Heart right ventricle (tissue), 16 donors: ENCODE measurements at places on chromosomes 6 and 20. TPM values are rescaled to one million over a fixed set of nuclear protein-coding genes. Genes with fewer than 3 reads are reported as not detected.
A peak's percentile ranks its signal among the peaks of the same experiment; 100 is the strongest.

Gene PGC
- not detected for total RNA-seq

Gene SIRPA
- 22.3 TPM for total RNA-seq

Gene TRERF1
- total RNA-seq = 1.6 TPM

Gene VSTM2L
- total RNA-seq = 5.3 TPM

Gene CASS4
- 0.32 TPM for total RNA-seq

Gene NRSN2
- total RNA-seq = 31.5 TPM

Gene CLPSL2
- not detected for total RNA-seq

Gene MAP7
- 2.2 TPM for total RNA-seq

Gene TSPO2
- total RNA-seq = not detected

Gene BPIFB4
- total RNA-seq = not detected

Gene HLA-DRB1
- 112 TPM for total RNA-seq

Gene GPR6
- total RNA-seq = not detected

Gene LY6G6C
- total RNA-seq = not detected

Gene MSH5
- 4.3 TPM for total RNA-seq

DNA sequence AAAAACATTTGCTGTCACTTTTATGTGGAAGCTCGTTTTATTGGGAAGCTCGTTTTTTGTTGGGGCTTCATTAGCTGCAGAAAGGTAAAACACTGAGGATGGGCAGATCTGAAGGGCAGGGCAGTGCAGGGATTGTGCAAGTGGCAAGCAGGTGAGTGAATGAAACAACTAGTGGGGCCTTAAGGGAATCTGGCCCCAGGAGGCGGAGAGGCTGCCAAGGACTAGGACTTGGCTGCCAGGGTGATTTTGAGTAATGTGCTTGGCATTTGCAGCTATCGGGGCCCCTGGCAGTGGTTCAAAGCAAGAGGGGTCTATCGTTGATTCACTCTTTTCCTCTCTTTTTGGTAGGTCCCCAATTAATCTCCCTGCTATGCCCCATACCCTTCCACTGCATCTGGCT, 11.5 kb downstream of the IL22RA2 start:
- no peak for DNase-seq

DNA sequence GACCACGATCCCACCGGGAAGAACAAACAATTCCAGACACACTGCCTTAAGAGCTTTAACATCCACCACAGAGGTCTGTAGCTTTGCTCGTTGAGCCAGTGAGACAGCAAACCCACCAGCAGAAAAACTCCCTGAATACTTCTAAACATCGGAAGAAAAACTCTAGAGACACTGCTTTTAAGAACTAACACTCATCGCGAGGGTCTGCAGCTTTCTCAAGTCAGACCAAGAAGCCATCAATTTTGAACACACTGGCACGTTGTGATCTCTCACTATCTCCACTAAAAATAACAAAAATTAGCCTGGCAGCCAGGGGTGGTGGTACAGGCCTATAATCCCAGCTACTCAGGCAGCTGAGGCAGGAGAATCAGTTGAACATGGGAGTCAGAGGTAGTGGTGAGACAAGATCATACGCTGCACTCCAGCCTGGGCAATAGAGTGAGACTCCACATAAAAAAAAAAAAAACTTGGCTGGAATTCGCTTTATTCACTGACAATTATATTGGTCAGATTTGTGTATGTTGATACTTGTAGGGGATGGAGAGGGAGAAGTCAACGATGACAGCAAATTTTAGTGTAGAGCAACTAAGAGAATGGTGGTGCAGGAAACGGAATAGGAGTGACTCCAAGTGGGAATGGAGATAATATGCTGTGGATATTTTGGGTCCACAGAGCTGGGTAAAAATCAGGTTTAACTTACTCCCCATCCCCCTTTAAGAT, 860 bp upstream of the TMEM14C start:
- DNase-seq = no peak

GRCh38 chr6:120230008-120230407, 880.4 kb upstream of the MAN1A1 start:
- no peak for DNase-seq

DNA sequence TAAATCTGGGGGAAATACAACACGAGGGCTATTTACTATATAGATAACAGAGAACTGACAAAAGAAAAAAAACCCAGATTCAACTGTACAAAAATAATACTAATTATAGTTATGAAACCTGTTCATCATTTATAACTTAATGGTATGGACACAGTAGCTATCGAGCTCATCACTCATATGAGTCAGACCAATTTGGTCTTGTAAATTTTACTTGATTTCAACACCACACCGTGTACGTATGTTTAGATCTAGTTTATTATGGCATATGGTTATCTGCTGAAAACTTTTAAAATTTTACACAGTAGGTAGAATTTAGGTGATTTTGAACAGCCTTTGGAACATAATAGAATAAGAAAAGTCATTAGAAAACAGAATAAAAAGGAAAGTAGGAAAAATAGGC, 5.5 kb downstream of the MYLK4 start:
- DNase-seq = no peak

DNA sequence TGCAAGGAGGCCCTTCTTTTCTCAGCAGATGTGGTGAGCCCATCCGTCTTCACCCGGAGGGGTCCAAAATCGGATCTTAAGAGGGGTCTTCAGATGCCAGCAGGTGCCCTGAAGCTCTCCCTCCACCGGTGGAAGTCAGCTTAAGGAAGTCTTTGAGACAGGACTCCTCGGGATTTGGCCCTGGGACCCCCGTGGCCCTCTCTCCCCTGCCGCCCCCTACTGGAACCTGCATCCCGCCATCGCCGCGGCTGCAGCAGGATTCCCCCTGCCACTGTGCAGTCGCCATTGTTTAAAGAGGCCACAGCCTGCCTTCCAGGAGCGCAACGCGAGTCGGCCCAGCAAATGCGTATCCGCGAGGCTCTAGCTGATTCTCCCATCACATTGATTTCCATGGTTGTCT, 292.5 kb upstream of the ZNF337 start:
- no peak for DNase-seq

DNA sequence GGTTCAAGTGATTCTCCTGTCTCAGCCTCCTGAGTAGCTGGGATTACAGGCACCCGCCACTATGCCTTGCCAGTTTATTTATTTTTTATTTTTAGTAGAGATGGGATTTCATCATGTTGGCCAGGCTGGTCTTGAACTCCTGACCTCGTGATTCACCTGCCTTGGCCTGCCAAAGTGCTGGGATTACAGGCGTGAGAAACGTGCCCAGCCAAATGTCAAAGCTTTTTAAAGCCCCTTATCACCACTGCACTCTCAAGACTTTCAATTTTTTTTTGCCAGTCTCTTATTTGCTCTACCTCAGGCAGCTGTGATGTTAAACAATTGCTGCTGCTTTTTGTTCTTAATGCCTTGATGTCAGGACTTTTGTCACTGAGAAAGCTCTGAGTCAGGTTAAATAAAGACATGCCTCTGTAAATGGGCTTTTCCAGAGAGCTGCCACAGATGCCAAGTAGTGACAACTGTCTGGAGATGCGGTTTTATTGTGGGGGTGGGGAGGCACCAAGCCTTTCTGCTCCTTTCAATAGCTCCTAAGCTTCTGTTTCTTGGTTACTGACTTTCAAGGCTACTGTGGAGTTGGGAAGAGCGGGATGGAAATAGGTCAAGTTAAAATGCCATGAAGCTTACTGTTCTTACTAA, 29.2 kb downstream of the RSPH3 start:
- DNase-seq = no peak

- no peak for DNase-seq
Measured at GRCh38 chr6:41547799-41548097, 1.6 kb downstream of the FOXP4 start.

DNA sequence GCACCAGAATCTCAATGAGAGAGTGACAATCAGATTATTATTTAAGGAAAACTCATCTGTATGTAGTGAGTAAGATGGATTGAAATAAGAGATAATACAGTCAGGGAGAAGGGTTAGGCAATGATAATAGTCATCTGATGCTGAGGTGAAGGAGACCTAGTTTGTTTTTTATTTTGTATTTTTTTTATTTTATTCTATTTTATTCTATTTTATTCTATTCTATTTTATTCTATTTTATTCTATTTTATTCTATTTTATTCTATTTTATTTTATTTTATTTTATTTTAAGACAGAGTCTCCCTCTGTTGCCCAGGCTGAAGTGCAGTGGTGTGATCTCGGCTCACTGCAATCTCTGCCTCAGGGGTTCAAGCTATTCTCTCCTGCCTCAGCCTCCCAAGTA, 72.7 kb upstream of the RCAN2 start:
- no peak for DNase-seq

GRCh38 chr6:33620158-33620855, 815 bp upstream of the ITPR3 start:
- DNase-seq = peak; percentile 39

DNA sequence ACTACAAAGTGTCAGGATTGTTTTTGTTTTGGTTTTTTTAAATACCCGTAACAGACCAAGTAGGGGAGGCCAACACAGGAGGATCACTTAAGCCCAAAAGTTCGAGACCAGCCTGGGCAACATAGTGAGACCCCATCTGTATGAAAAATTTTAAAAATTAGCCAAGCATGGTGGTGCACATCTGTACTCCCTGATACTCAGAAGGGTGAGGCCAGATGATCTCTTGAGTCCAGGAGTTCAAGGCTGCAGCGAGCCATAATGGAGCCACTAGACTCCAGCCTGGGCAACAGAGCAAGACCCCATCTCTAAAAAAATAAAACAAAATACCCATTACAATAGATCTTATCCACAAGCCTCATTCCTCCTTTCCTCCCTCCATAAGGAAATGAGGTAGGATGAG, 28.7 kb upstream of the TM9SF4 start:
- DNase-seq = no peak

DNA sequence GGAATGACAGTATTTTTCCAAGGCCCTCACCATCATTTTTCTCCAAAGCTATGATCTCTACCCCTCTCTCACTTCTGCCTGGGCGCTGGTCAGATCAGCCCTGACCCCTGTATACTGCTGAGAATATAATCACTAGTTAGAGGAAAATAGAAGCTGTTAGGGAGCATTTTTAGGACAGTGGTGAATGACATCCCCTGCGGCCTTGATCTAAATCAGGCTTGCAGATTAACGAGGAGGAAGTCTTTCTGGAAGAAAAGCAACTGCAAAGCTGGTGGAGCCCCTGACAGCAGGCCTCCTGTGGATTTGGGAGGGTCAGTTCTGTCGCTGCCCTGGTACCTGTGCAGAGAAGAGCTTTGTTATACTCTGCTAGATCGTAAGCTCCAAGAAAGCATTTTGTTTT, 107.9 kb downstream of the RPP40 start:
- DNase-seq = no peak

DNA sequence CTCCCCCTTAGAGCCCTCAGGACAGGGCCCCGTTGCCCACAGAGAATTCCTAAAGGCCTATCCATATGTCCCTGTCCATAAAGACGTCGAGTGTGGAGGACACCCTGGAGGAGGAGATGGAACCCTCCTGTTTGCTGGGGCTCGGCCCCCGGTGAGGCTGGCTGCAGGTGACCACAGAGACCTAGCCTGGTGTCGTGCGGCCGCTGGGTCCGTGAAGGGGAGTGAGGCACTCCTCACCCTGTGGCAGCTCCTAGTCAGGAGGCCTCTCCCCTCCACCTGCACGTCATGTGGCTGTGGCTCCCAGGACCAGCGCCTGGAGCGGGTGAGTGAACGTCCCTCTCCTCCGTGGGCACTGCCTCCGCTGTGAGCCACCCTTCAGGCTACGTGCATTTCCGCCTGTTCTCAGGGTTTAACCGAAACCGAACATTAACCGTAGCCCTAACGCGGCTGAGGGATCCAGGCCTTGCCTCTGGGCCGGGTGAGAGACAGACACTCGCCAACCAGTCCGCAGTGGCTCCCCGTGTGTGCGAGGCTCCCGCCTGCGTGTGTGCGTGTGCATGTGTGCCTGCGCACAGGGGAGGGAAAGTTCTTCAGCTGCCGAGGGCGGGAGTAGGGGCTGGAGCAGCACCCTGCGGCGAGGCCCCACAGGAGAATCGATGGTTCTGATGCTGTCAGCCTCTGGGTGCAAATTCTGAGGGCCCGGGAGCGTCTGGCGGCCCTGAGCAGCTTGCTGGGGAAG, 5.9 kb upstream of the TCEA2 start:
- DNase-seq = no peak

DNA sequence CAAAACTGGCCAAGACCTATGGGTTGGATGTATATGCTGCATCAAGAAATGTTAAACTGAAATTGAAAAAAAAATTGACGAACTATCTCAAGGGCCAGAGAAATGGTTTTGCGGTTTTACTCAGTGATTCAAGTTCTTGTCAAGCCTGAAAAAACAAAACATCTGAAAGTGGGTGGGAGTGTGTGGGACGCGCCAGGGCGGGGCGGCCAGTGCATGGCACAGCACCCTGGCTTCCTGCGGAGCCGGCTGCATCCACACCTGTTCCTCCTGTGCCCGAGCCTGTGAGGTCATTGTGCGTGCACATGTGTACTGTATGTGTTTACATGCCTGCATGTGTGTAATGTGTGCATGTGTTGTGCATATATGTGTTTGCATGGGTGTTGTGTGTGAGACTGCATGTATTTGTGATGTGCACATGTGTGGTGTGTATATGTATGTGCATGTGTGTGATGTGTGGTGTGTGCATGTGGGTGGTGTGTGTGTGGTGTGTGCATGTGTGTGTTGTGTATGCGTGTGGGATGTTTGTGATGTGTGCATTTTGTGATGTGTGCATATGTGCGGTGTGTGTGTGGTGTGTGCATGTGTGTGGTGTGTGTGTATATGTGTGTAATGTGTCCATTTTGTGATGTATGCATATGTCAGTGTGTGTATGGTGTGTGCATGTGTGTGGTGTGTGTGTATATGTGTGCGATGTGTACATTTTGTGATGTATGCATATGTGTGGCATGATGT, 59.8 kb downstream of the CDH4 start:
- DNase-seq = no peak

DNA sequence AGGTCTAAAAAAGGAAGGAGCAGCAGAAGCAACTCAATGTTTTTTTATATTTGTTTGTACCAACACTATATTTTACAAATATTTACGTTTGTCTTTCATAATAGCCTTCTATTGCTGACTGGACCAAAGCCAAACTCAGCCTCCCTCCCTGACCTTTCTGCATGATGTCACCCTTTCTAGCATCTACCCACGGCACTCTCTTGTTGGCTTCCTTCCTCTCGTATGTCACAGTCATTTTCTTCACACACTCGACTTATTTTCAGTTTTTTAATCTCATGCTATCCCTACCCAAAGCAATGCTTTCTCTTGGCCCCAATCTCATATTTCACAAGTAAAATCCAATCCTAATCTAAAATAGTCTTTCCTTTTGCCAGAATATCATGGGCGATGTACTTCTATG, 16.3 kb upstream of the FAM8A1 start:
- DNase-seq = no peak

GRCh38 chr6:162264581-162264980, 463.0 kb downstream of the PRKN start:
- DNase-seq = no peak
